ENCODE measurements at places on chromosomes 1 and 21. TPM values are rescaled to one million over a fixed set of nuclear protein-coding genes. Genes with fewer than 3 reads are reported as not detected.

- no peak overlapping the region for H3K4me3 ChIP-seq
- no peaks in the 10 kb centered on the region for H3K36me3 ChIP-seq
- H3K4me1 ChIP-seq, result no peaks in the 10 kb centered on the region
- H3K27ac ChIP-seq, result no peak overlapping the region
- H3K27me3 ChIP-seq, result no peaks in the 10 kb centered on the region
- no peak for DNase-seq
Observed at GRCh38 chr1:187038784-187039183, 210.0 kb downstream of the PLA2G4A start.

DNA sequence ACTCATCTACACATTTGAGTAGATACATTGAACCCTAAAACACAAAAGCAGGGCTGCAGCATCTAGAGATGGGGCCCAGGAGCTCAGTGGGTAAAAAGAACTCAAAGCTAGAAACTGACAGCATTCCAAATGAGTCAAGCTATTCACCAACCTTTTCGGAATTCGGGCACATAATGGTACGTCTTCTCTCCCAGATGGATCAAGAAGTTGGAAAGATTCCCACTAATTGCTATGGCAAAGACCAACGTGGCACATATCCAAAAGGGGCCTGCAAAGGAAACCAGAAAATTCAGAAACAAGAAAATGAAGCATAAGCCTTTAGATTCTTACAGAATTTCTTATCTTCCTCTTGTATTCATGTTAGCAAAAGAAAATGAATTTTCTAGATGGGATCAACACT lies 18.4 kb downstream of the YIPF1 start:
- no peaks in the 10 kb centered on the region for H3K27me3 ChIP-seq
- H3K36me3 ChIP-seq, result peaks cover 65% of the 10 kb centered on the region
- DNase-seq, result no peak
- H3K27ac ChIP-seq, result no peak overlapping the region
- no peak overlapping the region for H3K4me3 ChIP-seq

The B3GALT2 gene
- 16.6 TPM for total RNA-seq

DNA sequence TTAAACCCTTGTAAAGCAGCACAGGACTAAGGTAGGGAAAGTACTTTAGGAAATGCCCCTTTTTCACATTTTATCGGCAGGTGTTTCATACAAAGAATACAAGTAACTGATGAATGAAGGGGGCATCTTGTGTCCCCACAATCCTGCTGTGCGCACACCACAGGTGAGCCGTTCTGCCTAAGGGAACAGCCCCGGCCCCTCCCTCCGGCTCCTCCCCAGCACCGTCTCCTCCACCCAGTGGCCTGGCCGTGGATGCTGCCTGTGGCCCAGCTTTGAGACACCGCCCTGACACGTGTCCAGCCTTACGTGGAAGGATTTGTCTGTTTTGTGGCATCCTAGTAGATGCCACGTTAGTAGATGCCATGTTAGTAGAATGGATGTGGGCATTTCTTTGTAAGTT lies 12.8 kb downstream of the FAAP20 start:
- DNase-seq, result no peak
- no peaks in the 10 kb centered on the region for H3K4me1 ChIP-seq
- no peaks in the 10 kb centered on the region for H3K27me3 ChIP-seq
- H3K27ac ChIP-seq, result no peak overlapping the region
- peaks cover 5% of the 10 kb centered on the region for H3K36me3 ChIP-seq

DNA sequence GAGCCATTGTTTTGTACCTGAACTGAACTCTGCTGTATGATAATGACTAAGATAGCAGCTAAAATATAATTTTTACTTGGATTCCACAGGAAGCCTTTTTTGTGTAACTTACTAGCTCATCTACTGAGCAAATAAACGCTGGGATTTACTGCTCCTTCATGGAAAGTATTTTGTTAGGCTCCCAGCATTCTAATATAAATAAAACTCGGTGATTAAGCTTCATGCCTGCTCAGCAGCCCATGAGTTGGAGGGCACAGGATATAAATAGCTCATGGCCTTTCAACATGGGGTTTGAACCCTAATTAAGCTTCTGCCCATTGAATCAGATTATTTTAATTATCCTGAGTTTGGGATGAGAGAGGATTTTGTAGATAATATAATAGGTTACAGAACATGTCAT lies 180.0 kb downstream of the PCP4 start:
- no peaks in the 10 kb centered on the region for H3K4me1 ChIP-seq
- no peak overlapping the region for H3K4me3 ChIP-seq
- no peaks in the 10 kb centered on the region for H3K27me3 ChIP-seq
- H3K36me3 ChIP-seq, result no peaks in the 10 kb centered on the region
- no peak overlapping the region for H3K27ac ChIP-seq

DNA sequence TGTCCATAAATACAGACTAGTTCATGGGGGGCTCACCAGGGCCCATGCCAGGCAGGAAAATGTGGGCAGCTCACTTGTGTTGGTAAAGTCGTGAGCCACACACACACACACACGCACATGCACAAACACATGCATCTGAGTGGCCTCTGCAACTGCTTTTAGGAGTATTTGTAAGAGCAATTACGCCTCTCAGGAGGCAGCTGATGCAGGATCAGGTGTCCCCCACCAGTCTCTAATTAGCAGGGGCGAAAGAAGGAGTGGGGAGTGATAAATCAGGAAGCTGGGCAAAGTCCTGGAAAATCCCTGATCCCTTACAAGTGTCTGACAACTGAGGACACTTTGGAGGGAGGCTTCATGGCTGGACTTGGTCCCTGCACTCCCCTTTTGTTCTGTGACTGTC lies 5.7 kb upstream of the IVL start:
- no peak for DNase-seq
- no peaks in the 10 kb centered on the region for H3K4me1 ChIP-seq
- no peak overlapping the region for H3K4me3 ChIP-seq
- peaks cover 16% of the 10 kb centered on the region for H3K27me3 ChIP-seq

The CLCNKA gene
- not detected for total RNA-seq

The COL8A2 gene
- 0.08 TPM for total RNA-seq

DNA sequence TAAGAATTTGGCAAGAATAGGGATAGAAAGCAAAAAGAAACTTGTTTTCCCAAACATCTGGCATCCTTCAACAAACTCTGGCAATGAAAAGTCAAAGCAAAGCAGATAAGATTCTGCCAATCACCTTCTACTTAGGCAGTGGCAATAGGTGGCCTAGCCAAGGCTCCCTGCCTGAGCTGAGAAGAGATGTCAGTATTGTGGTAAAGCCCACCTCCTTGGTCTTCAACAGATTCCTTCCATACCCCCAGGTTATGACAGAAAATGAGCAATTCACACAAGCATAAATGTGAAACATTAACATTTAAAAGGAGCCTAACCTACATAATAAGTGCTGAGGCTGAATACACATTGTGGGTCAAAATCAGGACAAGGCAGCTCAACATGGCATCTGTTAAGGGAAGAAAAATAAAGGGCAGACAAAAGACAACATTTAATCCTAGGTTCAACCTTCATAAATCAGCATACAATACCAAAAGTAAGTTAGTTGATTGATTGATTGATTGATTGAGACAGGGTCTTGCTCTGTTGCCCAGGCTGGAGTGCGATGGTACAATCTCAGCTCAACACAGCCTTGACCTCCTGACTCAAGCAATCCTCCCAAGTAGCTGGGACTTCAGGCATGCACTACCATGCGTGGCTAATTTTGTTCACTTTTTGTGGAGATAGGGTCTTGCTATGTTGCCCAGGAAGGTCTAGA lies 123.1 kb downstream of the AKT3 start:
- H3K4me3 ChIP-seq, result no peak overlapping the region
- no peaks in the 10 kb centered on the region for H3K4me1 ChIP-seq
- H3K27me3 ChIP-seq, result no peaks in the 10 kb centered on the region

The KIAA0040 gene
- 60.0 TPM for total RNA-seq

The MATN1 gene
- total RNA-seq, result 0.60 TPM

DNA sequence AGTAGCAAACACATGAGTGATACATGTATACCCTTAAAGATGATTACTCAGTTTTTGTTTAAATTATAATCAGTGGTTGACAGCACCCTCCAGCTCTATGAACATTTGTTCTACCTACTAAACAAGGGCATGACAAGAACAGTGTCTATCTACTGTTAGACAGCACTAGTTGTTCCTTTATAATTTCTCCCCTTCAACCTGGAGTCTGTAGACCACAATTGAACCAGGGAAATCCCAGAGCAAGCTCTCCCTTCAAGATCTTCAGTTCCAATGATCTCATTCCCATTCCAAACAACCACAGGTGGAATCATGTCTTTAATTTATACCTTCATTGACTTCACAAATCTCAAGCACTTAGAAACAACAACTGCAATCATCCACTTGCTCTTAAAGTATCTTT lies 216.1 kb downstream of the HHIPL2 start:
- H3K4me1 ChIP-seq, result no peaks in the 10 kb centered on the region
- no peak overlapping the region for H3K4me3 ChIP-seq
- no peaks in the 10 kb centered on the region for H3K27me3 ChIP-seq
- DNase-seq, result no peak
- H3K36me3 ChIP-seq, result no peaks in the 10 kb centered on the region
- H3K27ac ChIP-seq, result no peak overlapping the region

GRCh38 chr1:28855046-28855445 lies 43.1 kb downstream of the OPRD1 start:
- no peak overlapping the region for H3K4me3 ChIP-seq
- no peaks in the 10 kb centered on the region for H3K36me3 ChIP-seq
- H3K4me1 ChIP-seq, result no peaks in the 10 kb centered on the region
- H3K27me3 ChIP-seq, result peaks cover 13% of the 10 kb centered on the region
- no peak overlapping the region for H3K27ac ChIP-seq
- DNase-seq, result no peak

The S100A9 gene
- total RNA-seq, result 0.98 TPM

DNA sequence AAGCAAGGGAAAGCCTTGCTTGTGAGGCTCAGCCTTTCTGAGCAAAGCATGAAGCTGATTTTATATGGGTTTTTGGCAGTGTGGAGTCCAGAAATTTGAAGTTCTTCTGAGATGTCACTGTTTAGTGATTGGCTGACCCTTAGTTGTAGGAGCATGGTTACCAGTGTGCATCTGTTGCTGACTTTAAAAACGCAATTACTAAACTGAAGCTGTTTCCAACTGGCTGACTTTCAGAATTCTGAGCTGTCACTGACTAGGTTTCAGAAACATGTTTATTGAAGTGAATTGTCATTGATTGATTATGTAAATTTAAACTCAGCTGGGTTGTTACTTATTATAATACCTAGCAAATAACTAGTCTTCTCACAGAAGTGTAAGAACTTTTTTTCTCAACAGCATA lies 89.4 kb downstream of the PDE4B start:
- H3K27me3 ChIP-seq, result no peaks in the 10 kb centered on the region
- no peaks in the 10 kb centered on the region for H3K36me3 ChIP-seq
- no peak for DNase-seq
- no peak overlapping the region for H3K4me3 ChIP-seq
- H3K4me1 ChIP-seq, result no peaks in the 10 kb centered on the region
- H3K27ac ChIP-seq, result no peak overlapping the region

GRCh38 chr1:185646202-185646683 lies 87.9 kb upstream of the HMCN1 start:
- no peaks in the 10 kb centered on the region for H3K27me3 ChIP-seq
- peaks cover 17% of the 10 kb centered on the region for H3K4me1 ChIP-seq
- no peak overlapping the region for H3K4me3 ChIP-seq
- no peak for DNase-seq
- no peak overlapping the region for H3K27ac ChIP-seq
- H3K36me3 ChIP-seq, result no peaks in the 10 kb centered on the region

The LCE3E gene
- not detected for total RNA-seq

The CD1E gene
- total RNA-seq, result not detected

- H3K4me1 ChIP-seq, result no peaks in the 10 kb centered on the region
- no peaks in the 10 kb centered on the region for H3K27me3 ChIP-seq
- no peaks in the 10 kb centered on the region for H3K36me3 ChIP-seq
- H3K4me3 ChIP-seq, result no peak overlapping the region
- no peak overlapping the region for H3K27ac ChIP-seq
Observed at GRCh38 chr1:86687595-86687994, 16.8 kb upstream of the SH3GLB1 start.

The ELF3 gene
- 1.2 TPM for total RNA-seq

The ATP6V0B gene
- total RNA-seq, result 70.4 TPM

DNA sequence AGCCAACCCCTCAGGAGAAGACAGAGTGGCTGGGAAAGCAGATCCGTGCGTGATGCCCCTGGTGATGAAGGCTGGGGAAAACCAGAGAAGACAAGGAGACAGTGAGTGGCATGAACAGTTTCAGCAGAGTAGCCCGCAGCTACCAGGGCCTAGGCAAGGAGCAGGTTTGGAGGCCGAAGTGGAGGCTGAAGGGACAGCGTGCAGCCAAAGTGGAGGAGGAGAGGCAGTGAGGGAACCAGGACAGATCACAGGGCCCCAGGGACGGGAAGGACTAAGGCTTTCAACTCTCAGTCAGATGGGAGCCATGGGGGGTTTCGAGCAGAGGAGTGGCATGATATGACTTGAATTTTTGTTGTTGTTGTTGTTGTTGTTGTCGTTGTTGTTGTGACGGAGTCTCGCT lies 59.9 kb upstream of the SELENON start:
- H3K27ac ChIP-seq, result no peak overlapping the region
- H3K4me1 ChIP-seq, result no peaks in the 10 kb centered on the region
- H3K27me3 ChIP-seq, result no peaks in the 10 kb centered on the region
- no peaks in the 10 kb centered on the region for H3K36me3 ChIP-seq
- DNase-seq, result no peak
- H3K4me3 ChIP-seq, result no peak overlapping the region

DNA sequence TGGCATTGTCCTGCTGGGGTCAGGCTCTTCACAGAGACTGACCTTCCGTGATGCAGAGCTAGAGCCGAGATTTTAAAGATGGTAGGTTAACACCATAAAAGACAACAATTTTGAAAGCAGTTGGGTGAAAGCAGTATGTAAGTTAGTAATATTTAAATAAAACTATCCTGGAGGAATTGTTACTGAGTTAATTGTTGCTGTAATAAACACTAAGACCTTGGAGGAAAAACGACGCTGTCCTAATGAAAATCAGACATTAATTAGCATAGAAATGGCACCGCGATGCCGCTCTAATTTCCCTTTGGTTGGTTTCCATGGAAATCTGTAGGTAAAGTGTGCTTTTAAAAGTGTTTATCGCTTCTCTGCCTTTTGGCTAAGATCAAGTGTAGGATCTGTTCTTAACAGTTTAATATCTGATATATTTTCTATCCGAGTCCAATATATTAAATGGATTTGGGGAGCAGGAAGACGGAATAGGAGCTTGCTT lies 745 bp upstream of the ANP32E start:
- H3K4me3 ChIP-seq, result peak overlapping the region; percentile 66
- peaks cover 2% of the 10 kb centered on the region for H3K4me1 ChIP-seq
- peaks cover 2% of the 10 kb centered on the region for H3K36me3 ChIP-seq
- no peak for DNase-seq
- H3K27ac ChIP-seq, result peak overlapping the region; percentile 35

The RBP7 gene
- not detected for total RNA-seq

Measured in T-cell (primary cell).